HFFc6 (cell line): ENCODE measurements at places on chromosomes 1 and 21.

DNA sequence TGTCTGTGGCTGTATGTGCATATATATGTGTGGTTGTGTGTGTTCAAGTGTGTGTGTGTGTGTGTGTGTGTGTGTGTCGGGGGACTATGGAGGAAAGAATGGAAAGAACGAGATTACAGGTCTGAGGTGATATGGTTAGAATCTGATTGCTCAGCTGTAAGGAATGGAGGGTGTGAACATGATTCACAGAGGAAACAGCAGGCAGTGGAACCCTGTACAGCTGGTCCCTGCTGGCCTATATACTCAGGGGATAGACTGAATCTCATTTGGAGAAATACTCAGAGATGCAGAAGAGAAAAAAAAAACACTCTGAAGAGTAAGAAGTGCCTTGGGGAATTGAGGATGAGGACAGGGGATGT lies 180.1 kb upstream of the ESRRG start:
- DNase-seq = no peak

DNA sequence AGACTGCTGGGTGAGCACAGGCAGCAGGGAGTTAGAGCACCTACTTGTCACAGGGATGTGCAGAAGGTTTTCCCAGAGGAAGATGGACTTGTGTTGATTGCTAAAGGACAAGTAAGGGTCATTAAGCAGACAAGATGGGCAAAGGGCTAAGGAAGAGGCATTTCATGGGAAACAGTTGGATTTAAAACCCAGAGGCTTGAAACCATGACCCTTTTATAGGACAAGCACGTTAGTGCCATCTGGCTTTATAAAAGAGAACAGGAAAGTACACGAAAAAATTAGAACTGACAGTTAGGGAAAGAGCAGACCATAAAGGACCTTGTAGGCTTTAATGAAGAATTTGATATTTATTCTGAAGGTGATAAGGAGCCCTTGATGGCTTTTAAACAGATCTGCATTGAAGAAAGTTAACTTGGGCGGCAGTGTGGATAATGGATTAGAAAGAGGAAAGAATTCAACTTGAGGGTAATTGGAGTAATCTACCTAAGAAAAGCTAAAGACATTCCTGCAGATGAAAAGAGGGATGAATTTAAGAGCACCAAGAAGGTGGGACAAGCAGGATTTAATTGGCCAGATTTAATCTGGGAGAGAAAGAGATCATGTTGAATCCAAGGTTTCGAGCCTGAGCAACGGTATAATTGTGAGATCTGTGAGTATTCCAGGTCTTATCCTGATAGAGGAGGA lies 68.6 kb downstream of the ZC3H11B start:
- DNase-seq = no peak

GRCh38 chr1:112507921-112508277 lies 866 bp upstream of the WNT2B start:
- DNase-seq = no peak

- no peak for DNase-seq
These were observed 233.9 kb downstream of the MRPL39 start for GRCh38 chr21:25373126-25374082.

DNA sequence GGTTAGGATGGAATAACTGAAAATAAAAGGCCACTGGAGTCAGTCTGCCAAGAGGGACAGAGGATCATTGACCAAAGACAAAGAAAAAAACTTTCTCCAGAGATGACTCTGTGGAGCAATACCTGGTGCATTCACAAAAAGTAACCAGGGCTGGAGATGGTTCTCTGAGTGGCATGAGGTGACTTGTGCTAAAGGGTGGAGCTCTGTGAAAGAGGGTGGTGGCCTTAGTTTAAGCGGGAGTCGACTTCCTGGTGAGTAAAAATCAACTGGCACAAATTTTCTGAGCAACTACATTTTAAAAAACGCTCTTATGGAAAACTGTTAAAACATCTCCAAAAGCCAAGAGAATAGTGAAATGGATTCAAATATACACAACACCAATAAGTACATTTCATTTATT lies 10.0 kb downstream of the NHLH2 start:
- DNase-seq = no peak

- no peak for DNase-seq
These were observed 50.4 kb downstream of the CD34 start for GRCh38 chr1:207860531-207860930.

DNA sequence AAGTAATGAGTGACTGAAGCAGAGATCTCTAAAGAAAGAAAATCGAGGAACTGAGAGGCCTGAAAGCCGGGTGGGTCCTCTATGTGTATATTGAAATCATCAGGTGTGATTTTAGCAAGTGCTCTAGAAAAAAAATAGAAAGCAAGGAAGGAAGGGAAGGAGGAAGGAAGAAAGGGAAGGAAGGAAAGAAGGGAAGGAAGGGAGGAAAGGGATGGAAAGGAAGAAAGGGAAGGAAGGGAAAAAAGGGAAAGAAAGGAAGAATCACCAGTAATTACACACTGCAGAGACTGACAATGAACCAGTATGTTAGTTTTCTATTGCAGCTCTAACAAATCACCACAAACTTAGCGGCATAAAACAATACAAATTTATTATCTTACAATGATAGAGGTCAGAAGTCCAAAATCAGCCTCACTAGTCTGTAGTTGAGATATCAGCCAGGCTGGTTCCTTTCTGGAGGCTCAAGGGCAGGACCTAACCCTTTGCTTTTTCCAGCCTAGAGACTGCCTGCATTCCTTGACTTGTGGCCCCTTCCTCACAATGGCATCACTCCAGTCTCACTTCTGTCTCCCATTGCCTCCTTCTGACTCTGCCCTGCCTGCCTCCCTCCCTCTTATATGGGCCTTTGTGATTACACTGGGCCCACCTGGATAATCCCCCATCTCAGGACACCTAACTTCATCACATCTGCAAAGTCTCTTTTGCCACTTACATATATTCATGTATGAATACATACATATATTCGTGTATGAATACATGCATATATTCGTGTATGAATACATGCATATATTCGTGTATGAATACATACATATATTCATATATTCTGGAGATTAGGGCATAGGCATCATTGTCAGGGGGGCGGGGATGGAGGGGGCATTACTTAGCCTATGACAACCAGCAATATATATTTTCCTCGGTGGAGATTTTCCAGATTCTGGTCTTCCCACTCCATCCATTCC lies 47.5 kb upstream of the CDC42BPA start:
- DNase-seq = no peak

DNA sequence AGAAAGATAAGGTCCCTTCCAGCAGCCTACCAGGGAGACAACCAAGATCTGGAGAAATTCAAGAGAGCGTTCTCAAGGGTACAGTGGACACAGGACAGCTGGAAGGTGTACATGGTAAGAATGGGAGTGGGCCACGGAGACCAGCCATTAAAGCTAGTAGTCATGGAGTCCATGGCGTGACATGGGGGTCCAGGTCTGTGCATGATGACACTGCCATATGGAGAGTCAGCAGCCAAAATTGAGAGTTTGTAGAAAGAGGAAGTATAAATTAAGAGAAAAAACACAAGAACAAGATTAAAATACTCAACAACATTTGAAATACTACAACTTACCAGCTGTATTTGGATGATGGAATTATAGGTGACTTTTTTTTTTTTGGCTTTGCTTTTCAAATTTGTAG lies 7.9 kb upstream of the LORICRIN start:
- no peak for DNase-seq

GRCh38 chr1:66533804-66534740 lies at the start of gene SGIP1:
TSS of gene SGIP1 (plus strand) at chr1:66534153. CDS start at chr1:66534359, 206 bp downstream.
- peak; percentile 64 for DNase-seq

DNA sequence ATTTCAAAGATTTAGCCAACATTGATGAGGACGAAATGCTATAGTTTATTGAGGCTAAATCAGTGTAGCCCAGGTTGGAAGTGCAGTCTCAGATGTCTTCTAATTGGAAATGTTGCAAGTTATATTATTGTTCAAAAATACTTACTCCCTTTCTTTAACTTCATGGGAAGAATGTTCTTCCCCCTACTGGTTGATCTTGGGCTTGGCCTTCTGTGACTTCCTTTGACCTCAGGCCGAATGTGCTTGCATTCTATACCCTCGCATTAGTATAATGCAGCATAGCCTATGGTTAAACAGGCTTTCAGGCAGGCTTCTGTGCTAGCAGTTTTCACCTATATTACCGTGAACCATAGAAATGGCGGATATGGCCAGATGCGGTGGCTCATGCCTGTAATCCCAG lies 77.3 kb downstream of the RPE65 start:
- DNase-seq = no peak

DNA sequence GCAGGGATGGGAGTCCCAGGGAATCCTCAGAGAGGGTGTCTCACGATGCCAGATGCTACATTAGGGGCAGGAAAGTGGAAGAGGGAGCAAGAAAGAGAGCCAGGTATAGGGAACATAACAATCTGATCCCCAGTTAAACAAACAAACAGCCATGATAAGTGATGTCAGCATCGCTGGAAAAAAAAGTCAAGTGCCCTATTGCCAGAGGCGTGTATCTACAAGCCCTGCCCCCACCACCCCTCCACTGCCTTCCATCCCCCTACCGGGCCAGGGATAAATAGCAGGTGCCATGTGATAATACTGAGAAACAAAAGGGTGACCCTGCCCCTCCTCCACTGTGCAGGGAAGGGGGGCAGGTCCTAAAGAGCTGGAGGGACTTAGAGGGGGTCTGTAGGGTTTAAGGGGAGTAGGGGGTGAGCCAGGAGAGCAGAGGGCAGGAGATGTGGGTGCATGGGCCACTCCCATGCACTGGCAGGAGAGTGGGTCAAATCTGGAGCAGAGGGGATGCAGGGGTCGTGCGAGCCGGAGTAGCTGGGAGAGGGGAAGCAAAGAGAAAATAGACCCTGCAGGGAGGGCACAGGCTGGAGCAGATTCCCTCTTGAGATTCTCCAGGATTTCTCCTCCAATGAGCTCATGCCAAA lies 3.4 kb downstream of the SLC26A9 start:
- DNase-seq = no peak

DNA sequence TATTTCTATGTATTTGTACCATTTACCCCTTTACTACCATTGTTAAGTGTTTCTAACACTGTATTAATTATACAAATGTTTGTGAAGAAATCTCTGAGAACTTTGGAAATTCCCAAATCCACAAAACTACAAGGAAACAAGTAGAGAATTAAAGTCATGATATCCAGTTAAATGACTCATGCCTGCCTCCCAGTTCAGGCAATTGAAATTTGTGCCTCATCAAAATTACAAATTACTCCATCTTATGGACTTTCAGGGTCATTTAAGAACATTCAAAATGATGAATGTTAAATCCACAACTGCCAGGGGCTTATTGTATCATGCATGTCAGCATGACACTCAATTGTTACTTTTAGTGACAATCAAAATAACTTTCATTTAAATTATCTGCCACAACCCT lies 282.4 kb downstream of the ZNF326 start:
- no peak for DNase-seq

GRCh38 chr1:231264642-231265041 lies 23.6 kb downstream of the GNPAT start:
- no peak for DNase-seq

DNA sequence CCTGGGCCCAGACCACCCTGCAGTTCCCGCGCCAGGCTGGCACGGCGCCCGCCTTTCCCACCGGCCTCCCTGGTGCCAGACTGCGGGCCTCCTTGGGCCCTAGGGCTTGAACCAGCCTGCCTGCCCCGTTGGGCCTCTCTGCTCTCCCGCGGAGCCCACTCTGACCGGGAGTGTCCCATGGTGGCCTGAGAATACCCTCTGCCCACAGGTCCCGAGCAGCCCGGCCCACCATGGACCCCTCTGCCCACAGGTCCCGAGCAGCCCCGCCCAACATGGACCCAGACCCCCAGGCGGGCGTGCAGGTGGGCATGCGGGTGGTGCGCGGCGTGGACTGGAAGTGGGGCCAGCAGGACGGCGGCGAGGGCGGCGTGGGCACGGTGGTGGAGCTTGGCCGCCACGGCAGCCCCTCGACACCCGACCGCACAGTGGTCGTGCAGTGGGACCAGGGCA lies 7.9 kb downstream of the MIB2 start:
- no peak for DNase-seq

DNA sequence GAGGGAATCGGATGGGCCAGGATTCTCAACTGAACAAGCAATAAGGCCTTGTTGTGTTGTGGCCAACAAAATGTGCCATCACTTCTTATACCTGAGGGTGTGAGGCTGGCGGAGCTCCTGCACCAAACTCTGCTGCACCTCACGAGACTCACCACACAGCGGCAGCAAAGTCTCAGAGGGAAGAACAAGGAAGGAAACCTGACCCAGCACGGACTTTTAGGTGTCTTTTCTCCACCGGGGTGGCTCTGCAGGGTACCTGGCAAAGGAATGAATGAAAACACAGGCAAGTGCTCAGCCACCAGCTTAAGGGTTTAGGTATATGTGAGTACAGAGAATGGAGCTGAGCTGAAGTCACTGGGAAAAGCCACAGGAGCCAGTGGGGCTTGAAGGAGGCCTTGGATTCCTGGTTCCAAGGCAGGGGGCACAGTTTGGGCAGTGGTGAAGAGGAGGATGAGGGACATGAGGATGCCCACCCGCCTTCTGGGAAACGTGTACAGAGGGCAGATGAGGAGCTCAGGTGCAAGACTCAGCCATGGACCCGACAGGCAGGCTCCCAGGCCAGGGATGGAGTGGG lies 31.1 kb upstream of the HSD3B1 start:
- DNase-seq = peak; percentile 15

GRCh38 chr1:182716740-182717720 lies 32.6 kb upstream of the RGS8 start:
- no peak for DNase-seq

GRCh38 chr1:185068341-185068740 lies 23.0 kb downstream of the RNF2 start:
- DNase-seq = no peak

GRCh38 chr1:47703981-47704596 lies 266.2 kb downstream of the FOXD2 start:
- peak; percentile 37 for DNase-seq

- DNase-seq = no peak
These were observed 26.5 kb downstream of the NFYC start for GRCh38 chr1:40717955-40718354.

DNA sequence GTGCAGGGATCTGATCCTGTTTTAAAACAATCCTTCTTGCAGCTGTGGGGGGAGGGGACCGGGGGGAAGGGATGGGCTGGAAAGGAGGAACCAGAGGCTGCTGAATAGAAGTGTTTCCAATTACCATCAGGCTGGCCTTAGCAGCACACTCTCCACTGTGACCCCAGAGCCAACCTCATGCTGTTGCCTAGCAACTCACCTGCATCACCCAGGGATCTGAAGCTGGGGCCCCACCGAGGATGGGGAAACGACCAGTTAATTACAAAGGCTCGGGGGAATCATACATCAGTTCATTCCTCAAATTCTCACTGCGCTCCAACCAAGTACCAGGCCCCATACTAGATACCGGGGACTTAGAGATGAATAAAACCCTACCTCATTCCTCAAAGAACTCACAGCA lies 11.9 kb upstream of the GPX7 start:
- DNase-seq = no peak

- no peak for DNase-seq
These were observed 75.6 kb downstream of the MTR start for GRCh38 chr1:236870721-236871120.

- no peak for DNase-seq
These were observed 1589.3 kb downstream of the BRINP3 start for GRCh38 chr1:188888386-188888785.
